GM19239 (cell line): ENCODE measurements at places on chromosomes 1 and 21.

- DNase-seq = no peak
These were observed 126.7 kb downstream of the PRRX1 start for GRCh38 chr1:170790651-170791071.

GRCh38 chr1:203408486-203409481 is 57.9 kb upstream of the FMOD start:
- DNase-seq = no peak

DNA sequence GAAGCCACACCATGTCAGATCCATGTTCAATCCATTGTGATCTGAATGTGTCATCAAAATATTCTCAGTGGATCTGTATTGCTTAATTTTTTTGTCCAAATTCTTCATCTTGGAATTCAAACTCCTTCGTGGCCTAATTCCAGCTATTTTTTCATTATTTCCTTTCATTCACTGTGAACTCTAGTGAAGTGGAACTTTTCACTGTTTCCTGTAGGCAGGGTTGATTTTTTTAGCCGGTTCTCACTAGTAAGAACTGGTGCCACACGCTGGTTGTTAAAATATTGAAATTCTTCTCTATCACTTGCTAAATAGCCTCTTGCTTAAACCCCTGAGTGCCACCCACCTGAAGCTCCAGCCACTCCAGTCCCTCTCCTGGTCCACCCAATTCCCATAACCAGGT is 7.6 kb upstream of the S100A11 start:
- DNase-seq = no peak

GRCh38 chr1:55204997-55205396 is 10.2 kb downstream of the USP24 start:
- DNase-seq = no peak

DNA sequence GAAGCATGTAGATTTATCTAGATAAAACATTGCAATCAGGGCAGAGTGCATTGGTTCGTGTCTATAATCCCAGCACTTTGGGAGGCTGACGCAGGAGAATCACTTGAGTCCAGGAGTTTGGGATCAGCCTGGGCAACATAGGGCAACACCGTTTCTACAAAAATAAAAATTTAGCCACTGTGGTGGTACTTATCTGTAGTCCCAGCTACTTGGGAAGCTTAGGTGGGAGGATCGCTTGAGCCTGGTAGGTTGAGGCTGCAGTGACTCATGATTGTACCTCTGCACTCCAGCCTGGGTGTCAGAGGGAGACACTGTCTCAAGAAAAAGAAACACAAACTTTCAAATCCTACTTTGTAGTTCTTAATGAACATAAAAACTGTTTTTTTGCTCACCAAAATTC is 64.2 kb upstream of the RCC1 start:
- DNase-seq = no peak

- DNase-seq = no peak
These were observed 455.2 kb upstream of the RUNX1 start for GRCh38 chr21:35504277-35504676.

DNA sequence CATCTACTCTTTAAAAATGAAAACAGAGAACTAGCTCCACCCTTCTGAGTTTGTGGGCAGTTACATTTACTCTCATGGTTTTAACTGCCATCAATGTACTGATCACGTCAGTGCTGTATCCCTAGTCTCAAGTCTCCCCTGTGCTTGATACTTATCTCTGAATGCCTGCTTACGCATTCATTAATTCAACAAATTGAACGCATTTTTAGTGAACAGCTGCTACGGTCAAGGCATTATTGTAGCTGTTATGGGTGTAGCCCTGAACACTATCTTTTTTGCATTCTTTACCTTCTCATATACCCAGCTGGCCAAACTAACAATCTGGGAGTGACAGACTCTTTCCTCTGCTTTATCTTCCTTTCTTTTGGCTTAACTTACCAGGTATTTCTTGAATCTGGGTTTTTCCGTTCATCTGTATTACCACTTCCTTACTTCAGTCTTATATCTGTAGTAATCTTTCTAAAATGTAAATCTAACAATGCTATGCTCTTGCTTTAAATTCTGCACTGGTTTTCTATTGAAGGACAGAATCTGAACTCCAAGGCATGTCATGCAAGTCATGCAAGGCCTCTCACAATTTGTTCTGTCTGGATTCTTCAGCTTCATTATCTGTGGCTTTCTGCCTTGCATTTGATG is 33.3 kb downstream of the SMG7 start:
- DNase-seq = no peak

DNA sequence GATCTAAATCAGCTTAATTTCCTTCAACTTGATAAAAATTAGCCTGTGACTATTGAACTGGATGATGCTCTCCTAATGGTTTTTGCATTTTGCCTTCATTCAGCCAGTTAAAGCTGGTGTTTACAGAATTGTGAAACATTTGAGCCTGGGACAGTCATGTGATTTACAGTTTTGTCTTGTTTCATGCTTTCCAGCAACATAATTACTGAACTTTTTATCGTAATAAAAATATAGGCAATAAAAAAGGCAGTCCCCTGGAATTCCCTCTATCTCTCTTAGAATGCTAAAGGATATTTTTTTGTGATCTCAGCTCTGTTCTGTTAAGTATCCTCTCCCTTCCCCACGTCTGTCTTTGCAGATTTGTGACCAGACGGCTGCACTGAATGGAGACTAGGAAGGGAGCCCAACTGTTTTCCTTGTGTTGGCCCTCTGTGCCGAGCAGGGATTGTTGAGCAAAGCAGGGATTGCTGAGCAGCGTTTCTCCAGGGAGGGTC is 70.3 kb upstream of the RGL1 start:
- no peak for DNase-seq

DNA sequence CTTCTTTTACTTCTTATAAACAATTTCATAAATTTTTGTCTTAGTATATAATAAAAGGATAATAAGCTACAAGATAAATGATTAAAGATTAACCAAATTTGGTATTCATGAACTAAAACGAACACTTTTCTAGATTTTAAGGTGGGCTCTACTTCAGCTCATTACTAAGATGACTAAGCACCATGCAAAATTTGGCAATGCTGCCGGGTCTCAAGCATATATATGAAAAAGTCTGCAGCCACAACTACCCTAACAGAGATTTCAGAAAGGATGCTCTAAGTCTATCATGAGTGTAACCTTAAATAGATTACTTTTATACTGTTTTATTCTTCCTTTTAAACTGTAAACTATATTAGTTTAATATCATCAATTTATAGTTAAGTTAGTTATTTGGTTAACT is 47.8 kb downstream of the BRWD1 start:
- DNase-seq = no peak

DNA sequence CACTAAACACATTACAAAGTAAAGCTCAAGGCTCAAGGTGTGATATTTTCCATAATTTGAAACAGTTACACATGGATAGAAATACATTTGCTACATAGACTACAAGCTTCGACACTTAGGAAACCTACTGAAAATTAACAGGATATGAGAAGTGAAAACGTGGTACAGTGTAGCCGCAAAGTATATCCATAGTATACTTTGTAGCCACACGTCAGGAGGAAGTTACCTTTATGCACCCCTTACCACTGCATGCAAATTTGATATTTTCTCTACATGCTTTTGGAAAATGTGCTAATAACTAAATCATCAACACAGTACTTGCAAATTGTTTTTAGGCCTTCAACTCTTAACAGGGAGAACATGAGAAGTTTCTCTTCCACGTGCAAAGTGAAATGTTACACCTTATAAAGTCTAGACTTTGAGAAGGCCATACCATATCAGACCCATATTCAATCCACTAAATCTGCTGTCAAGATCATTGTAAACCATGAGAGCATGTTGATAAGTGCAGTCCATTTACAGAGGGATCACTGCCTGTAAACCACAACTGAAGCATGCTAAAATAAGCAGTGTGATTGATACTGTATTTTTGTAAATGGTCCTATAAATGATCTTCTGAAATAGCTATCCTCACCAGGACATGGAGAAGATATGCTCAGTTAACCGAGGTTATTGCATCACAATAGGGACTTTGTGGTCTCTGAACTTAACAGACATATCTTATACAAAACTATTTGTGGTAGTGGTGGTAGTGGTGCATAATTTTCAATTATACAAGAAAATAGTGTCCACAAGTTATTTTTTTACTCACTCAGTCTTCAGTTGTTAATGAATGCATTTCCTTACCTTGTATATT is 64.7 kb downstream of the VAV3 start:
- DNase-seq = no peak

GRCh38 chr1:59631561-59632255 is 183.0 kb upstream of the HOOK1 start:
- no peak for DNase-seq

DNA sequence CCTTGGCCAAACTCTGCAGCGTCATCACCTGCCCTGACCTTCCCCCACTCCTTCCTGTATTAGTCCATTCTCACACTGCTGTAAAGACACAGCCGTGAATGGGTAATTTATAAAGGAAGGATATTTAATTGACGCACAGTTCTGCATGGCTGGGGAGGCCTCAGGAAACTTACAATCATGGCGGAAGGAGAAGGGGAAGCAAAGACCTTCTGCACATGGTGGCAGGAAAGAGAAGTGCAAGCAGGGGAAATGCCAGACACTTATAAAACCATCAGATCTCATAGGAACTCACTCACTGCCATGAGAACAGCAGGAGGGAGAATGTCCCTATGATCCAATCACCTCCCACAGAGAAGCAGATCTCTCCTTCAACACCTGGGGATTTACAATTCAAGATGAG is 408.5 kb downstream of the PTPRU start:
- DNase-seq = no peak

DNA sequence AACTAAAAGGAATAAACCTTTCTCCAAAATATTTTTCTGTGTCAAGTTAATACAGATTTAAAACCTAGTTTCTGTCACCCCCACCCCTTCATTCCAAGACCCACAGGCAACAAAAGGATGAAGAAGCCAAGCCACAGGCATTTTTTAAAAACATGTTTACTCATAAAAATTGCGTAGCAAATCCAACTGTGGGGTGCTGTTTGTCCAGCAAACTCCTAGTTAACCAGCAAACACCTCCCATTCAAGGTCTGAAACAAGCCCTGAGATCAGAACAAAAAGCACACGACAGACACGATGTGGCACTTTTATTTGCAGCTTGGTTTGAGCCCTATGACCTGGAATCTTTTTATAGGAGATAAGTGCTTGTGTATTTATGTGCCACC is 149.9 kb upstream of the CAMK1G start:
- DNase-seq = no peak

DNA sequence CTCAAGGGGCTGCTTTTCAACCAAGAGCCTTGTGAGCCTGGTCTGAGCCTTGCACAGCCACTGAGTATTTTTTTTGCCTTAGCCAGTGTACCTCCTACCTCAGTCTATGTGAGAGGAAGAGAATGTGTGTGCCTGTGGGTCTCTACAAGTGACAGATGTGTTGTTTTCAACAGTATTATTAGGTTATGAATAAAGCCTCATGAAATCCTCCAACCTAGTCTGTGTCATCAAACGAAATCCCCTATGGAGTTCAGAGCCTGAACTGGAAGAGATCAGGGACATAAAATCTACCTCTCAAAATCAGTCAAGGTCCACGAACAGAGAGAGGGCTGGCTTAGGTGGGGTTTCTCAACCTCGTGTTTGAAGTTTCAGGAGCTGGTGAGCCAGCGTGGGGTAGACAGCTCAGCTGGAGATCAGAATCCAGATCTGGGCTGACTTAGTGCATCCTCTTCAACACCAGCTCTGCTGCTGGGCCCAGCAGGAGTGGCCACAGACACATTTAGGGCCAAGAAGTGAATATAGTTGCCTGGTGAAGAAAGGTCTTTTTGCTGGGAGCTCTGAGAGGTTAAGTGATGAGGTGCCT is 8.2 kb downstream of the XKR8 start:
- DNase-seq = no peak

DNA sequence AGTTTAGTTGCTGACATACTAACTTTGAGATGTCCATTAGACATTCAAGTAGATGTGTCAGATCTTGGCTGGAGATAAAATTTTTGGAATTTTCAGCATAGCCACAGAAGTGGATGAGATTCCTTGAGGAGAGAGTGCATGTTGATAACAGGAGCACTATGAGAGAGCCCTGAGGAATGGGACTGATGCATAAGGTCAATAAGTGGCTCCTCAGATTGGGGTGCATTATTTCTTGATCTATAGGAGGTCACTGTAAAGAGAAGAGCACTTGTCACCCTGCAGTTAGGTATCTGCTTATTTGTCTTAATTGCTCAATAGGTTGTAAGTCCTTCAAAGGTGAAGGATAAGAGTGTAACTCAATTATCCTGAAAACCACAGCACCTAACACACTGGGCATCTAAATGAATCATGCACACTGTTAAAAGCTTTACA is 52.0 kb upstream of the TACSTD2 start:
- no peak for DNase-seq

DNA sequence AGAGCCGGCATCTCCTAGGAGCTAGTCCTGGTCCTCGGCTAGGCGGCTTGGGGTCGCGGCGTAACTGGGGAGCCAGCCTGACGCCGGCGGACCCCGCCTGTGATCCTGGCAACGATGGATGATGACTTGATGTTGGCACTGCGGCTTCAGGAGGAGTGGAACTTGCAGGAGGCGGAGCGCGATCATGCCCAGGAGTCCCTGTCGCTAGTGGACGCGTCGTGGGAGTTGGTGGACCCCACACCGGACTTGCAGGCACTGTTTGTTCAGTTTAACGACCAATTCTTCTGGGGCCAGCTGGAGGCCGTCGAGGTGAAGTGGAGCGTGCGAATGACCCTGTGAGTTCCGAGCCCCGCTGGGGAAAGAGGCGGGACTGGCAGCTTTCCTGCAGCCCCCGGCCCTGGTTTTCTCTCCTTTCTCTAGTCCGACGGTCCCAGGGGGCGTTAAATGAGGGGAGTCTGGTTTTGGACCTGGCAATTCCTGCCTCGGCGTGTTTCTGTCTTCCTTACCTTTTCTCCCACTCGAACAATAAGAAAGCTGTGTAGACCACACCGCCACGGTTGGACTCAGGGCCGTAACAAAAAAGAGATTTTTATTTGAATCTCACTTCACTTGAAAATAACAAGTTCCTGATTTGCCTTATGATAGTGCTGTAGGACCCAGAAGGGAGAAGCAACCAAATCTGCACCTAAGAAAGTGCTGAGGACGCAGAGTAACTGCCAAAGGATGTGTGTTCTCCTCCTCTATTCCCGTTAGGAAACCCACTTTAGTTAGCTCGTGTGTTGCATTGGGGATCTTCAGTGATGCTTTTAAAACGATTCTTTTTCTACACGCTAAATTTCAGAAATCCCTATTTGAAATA is at the start of gene SPRTN:
TSS of gene SPRTN (plus strand) at position 24 of the 859 bp plus-strand sequence. CDS start at position 115, 91 bp downstream.
- no peak for DNase-seq

- DNase-seq = no peak
These were observed 158.5 kb downstream of the TSEN15 start for GRCh38 chr1:184210031-184210430.

- no peak for DNase-seq
These were observed 72.2 kb downstream of the SNX7 start for GRCh38 chr1:98733782-98734112.

- no peak for DNase-seq
These were observed 117.2 kb downstream of the HHAT start for GRCh38 chr1:210445931-210446330.

GRCh38 chr1:93597709-93598108 is 83.9 kb downstream of the BCAR3 start:
- no peak for DNase-seq

DNA sequence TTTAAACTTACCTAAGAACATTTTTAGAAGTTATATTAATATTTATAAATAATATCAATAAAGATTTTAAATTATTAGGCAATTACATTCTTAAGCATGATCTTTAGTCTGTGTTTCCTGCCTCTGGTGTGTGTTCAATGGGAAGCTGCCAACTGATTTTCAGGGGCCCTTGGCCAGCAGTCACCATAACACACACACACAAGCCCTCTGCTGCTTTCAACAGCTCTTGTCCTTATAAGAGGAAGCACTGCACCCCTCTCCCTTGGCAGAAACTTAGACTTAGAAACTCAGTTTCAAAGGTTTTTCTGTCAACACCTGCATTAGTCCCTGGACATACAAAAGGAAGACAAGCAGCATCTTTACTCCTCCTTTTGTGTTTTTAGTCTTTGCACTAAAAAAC is 81.4 kb downstream of the VAV3 start:
- no peak for DNase-seq
